ENCODE measurements at places on chromosomes 13 and 19. TPM values are rescaled to one million over a fixed set of nuclear protein-coding genes. Genes with fewer than 3 reads are reported as not detected.

B3GNT8 gene
- total RNA-seq, result 3.9 TPM

SLC10A2 gene
- total RNA-seq, result not detected

UPK1A gene
- total RNA-seq, result not detected

HIPK4 gene
- total RNA-seq, result 0.08 TPM

ZNF208 gene
- total RNA-seq, result 31.4 TPM

CGB5 gene
- not detected for total RNA-seq

DNA sequence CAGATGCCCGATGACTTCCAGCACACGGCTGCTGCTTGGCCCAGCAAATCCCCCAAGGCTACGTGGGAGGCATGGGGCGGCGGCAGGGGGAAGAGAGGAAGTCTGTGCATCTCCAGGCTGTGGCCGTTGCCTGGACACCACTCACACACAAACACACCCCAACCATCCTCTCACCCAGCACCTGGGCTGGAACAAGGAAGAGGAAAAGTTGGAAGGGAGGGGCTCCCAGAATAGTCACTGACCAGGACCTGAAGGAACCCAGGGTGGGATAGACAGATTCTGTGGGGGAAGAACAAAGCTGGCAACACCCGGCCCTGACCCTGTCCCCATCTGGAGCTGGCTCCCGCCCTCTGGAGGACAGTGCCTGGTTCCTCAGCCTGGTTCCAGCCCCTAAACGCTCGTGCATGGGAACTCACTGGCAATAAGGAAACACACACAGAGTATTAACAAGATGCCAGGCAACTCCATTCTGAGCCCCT lies 11.2 kb downstream of the PPP6R1 start:
- no peak for DNase-seq

- DNase-seq, result no peak
Observed at GRCh38 chr19:46495786-46496099, at the start of gene PNMA8B. Gene PNMA8B, minus strand, starts transcription at chr19:46495867. Its CDS starts 402 bp downstream, at chr19:46495465.

- no peak for DNase-seq
Observed at GRCh38 chr19:16365300-16365996, 40.8 kb downstream of the KLF2 start.

- no peak for DNase-seq
Observed at GRCh38 chr19:30541575-30541974, 169.4 kb downstream of the ZNF536 start.

DNA sequence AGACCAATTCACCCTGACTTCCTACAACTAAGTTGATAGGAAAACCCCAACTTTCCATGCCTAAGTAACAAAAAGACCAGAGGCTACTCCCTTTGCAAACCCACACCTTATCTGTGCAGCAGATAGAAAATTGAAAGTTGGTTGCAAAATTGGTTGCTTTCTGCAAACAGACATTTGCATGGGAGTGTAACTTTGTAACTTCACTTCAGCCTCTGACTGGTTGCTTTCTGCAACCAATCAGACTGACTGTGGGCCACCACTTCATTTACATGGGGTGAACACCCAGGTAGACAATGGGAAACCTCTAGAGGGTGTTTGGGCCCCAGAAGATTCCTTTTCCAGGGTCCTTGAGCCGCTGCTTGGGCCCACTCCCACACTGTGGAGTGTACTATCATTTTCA lies 9.8 kb downstream of the TEX30 start:
- no peak for DNase-seq

- no peak for DNase-seq
Observed at GRCh38 chr13:95002126-95002525, 289.8 kb upstream of the SOX21 start.

- no peak for DNase-seq
Observed at GRCh38 chr13:50722440-50723125, 120.9 kb downstream of the DLEU7 start.

DNA sequence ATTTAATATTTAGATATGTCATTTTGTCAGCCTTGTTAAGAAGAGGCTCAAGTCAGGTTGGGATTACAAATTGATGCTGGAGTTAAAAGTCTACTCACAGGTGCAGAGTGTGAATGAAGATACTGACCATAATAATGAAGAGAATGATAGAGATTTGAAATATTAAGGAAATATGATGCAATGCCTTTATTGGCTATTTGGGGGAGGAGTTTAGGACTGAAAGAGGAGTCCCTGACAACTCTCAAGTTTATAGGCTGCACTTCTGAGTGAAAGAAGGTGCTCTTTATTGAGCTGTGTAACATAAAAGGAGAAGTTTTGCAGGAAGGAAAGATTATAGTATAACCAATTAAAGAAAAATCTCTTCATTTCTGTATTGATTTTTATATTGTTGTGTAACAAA lies 827.7 kb upstream of the PCDH9 start:
- no peak for DNase-seq

- peak; percentile 83 for DNase-seq
Observed at GRCh38 chr19:7973883-7974282, 30.4 kb upstream of the TIMM44 start.

- DNase-seq, result no peak
Observed at GRCh38 chr13:72694314-72694713, 33.1 kb downstream of the MZT1 start.

DNA sequence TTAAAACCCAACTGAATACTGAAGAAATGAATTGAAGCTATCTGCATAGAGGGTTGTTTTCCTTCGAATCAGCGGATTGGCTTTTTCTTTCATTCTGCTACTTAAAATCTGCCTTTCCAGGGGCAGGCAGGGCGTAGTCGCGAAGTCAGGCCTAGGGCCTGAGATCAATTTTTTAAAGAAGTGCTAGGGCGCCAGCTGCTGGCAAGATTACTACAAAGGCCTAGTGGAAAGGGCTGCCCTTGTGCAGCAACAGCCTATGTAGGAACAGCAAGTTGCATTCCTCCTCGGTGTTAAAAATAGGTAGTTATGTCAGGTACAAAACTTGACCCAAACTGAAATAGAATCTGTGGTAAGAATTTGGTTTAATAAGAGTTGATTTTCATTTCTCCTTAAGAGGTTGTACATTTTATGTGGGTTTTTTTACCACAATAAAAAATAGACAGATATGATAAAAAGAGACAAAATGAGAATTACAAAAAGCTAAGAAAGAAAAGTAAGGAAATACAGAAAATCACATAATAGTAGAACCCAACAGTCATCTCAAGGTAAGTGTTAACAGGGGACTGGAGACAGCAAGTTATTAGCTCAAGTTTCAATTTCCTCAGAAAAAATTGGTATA lies 9.5 kb upstream of the URAD start:
- DNase-seq, result no peak

- DNase-seq, result no peak
Observed at GRCh38 chr19:5326545-5326944, 14.1 kb downstream of the PTPRS start.
